ENCODE measurements at places on chromosomes 3 and 15.

DNA sequence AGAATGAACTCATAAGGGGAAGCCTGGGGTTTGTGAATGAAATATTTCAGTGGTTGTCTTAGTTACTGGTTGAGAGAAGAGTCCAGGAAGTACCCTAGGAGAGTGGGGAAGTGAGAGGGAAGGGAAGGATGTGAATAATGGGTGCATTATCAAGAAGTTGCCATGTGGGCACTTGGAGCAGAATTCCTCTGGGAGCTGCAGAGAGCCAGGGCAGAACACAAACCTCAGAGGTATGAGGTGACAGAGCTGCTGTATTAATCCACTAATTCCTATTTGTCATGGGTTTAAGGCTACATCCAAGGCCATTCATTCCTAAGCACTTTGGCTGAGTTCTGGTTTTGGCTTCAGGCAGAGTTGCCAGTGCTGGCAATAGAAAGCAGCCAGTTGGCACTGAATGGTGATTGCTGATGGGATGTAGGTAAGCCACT is 29.0 kb downstream of the NDUFB4 start:
- DNase-seq, result no peak

GRCh38 chr3:170442947-170443346 is 24.3 kb downstream of the CLDN11 start:
- no peak for DNase-seq

DNA sequence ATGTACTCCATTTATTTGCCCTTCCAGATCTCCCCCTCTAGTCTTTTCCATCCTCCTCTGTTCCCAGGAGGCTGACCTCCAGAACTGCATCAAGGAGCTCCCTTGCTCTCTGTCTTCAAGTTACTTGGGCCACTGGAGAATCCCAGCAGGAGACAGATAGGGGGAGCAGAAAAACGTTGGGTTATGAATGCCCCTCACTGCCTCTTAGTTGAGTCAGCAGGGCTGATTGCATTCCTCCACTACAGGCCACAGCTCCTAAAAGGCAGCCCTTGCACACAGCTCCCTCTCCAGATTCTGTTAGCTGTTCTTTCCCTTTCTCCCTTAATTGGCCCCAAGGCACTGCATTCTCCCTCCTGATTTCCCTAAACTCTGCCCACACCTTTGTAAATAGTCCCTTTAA is 12.4 kb upstream of the CEP152 start:
- DNase-seq, result no peak

DNA sequence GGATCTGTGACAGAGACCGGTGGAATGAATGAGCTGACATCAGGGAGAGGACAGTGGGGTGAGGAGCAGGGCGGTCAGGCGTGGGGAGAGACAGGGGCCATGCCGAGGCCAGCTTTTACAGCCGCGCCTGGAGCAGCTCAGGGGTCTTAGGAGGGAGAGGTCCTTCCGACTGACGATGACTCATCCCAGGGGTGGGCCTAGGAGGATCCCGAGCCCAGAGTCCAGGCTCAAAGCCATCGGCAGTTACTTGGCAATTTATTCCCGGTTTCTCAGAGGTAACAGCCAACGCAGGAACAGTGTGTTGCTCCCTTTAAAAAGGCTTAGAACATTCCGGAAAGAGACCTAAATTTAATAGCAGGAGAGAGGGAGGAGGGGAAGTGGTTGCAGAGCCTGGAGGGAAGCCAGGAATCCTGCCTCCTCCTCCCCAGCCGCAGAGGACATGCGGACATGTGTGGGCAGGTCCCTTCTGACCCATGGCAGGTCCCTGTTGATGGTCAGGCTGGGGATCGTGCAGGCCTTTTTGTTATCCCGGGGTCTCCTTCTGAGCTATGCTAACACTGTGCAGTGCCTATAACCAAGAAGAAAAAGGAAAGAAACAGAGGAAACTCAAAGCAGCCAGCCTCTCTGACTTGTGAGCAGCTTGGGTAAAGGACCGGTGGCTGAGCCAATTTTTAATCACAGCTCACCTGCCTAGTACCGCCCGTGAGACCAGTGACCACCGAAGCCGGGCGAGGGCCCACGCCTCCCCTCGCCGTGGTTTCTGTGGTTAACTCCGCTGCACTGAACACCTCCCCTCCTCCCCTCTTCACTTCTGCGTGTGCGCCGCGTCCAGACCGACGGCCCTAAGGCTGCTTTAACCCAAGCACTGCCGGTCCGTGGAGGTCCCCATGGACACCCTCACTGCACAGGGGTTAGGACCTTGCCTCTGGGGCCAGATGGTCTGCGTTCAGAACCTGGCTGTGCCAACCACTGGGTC is 392.4 kb upstream of the PROK2 start:
- DNase-seq, result no peak

- DNase-seq, result no peak
Measured at GRCh38 chr15:76193934-76194333, 117.3 kb downstream of the ETFA start.

DNA sequence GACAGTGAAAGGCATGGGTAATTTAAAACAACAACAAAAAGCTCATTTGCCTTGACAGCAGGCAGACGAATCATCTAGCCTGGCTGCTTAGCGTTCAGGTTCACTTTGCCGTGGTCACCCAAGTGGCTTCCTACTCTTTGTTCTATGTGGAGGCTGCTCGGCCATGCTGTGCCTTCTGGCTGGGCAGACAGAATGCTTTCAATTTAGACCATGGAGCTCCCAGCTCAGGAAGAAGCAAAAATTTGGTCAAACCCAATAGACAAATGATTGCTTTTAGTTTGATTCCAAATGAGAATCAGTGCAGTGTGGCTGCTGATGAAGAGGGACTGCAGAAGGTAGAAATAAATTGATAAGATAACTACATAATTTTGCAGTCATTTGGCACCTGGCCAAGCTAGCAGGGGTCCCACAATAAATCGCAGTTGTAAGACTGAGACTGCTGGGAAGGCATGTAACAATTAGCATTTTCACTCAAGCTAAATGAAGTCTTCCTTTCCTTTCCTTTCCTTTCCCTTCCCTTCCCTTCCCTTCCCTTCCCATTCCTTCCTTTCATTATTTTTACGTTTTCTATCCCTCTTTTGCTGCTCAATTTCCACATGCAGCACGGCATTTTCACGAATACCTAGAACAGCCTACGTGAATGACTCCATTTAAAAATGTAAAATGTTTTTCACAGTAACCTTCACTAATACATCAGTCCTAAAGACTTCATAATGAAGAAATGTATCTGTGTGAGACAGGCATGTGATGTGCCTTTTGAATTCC is 360.4 kb upstream of the TGFBR2 start:
- DNase-seq, result no peak

DNA sequence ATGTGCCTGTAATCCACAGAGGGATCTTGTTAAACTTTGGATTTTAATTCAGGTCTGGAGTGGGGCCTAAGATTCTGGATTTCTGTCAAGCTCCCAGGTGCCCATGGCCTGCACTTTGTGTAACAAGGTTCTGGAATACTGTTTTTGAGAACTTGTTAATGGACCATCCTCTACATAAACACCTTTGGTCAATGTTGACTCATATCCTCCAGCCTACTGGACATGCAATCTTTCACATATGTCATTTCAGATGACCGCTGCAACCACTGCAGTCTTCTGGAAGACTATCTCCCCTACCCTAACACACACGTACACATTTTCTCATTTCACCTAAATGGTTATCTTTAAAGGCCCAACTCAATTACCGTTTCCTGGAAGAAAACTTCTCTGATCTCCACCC is 302.1 kb upstream of the TPRG1 start:
- DNase-seq, result no peak

DNA sequence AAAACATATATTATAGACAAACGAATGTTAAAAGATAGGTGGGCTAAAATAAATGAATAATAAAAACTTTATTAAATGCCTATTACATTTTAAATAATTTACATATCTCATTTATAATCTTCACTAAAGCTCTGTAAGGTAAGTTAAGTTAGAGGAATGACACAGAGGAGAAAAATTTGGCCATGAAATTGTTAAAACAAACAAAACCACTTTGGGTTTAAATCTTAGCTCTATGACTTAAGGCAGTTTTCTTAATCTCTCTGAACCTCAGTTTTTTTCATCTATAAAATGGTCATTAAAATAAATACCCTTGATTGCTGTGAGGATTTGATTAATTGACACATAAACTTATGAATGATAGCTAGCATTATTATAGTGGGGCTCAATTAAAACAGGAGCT is 404.8 kb upstream of the ATP11B start:
- no peak for DNase-seq

- no peak for DNase-seq
Measured at GRCh38 chr3:175869404-175869803, 1010.3 kb downstream of the NAALADL2 start.

DNA sequence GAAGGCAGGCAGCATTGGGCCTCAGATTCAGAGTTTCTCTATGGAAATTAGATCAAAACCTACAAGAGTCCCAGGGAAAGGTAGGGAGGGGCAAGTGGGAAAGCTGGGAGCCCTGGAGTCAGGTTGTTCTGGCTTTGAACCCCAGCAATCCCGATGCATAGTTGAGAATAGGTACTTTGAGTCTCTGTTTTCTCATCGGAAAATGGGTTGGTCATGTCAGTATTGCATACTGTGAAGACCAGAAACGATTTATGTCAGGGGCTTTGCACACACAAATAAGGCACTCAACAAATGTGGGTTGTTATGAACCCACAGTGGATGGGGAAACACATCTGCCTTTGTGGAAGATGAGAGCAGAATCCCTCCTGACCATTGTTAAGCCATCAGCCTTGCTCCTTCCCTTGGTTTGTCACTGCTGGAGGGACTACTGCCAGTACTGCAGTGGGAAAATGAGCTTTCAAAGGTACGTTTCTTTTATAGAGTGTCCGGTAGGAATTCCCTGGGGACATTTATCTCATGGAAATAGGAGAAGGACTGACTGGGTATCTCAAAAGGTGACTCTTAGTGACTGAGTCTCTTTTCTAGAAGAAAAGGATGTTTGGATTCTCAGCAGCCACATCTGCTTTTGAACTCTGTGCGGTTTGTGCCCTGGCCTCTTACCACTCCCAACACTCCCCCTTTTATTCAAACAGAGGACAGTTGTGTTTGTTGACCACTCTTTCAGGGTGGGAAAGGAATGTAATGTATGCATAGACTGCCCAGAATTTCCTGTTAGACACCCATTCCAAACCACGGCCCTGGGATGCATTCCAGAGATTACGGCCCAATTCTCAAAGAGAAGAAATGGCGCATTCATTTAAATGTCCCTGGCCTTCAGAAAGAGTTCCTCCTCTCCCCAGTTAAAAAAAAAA is 54.6 kb upstream of the VILL start:
- no peak for DNase-seq

DNA sequence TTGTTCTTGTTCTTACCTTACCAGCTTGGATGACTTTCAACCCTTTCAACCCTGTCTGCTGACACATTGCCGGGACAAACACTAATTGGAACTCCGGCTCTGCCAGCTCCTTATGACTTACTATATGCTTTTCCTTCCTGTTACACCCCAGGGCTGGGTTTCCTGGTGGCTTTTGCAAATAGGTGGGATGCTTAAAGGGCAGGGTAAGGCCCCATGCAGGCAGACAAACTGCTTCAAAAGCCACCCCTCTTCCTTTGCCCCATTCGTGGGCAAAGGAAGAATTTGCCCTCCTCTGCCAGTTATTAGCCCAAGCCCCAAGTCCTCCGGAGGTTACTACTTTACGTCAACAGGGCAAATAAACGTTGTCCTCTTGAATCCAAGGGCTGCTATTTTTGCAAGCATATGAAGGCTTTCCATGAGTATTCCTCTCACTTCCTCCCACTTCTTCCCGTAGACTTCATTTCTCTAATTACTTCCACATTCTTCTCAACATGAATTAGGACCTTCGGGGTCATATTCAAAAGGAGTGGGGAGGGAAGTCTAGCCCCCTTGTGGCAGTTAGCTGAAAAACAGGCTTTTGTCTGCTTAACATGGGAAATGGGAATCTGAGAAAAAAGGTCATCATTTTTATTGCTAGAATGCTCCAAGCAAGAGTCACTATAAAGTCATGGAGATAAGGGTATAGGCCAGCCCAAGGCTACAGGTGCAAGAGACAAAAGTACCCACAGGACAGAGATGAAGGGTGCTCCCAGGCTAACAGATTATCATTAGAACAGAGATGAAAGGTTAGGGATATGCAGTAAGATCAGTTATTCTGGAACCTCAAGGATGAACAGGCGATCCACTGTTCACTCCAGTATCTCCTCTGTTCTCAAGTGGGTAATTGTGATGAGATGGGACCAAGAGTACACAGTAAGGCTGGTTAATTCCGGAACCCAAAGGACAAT is 56.3 kb upstream of the FSTL1 start:
- peak; percentile 2 for DNase-seq

GRCh38 chr3:161049683-161050248 is 55.4 kb downstream of the B3GALNT1 start:
- no peak for DNase-seq

GRCh38 chr3:139555249-139555648 is 15.7 kb upstream of the RBP1 start:
- no peak for DNase-seq

DNA sequence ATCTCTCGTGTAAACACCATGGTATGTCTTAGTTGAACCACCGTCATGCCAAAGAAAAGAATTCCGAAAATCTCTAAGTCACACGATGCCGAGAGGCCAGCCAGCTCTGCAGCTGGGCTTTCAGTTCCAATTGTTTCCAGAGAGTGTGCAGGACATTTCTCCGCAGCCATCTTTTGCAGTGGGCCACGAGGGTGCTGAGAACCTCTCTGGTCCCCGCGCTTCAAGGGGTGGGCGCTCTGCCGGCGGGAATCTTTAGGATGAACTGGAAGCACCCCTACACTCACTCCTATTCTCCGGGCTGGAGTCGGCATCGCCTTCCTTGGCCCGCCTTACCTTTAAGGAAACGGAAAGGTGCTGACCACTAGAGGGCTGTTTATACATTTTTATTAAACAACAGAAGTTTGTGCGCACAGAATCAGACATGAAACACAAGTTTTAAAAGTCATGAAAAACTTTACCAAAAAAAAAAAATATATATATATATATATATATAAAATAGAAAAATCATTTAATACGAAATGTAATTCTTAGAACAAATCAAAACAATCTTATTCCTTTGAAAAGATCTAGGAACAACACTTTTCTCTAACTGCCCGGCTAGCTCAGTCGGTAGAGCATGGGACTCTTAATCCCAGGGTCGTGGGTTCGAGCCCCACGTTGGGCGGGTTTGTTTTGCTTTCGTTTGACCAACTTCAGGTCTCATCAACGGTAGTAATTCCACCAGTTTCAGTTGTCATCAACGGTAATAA is 12.5 kb upstream of the MORF4L1 start:
- peak; percentile 72 for DNase-seq
